Endodermal cell (in vitro differentiated cells): ENCODE measurements at places on chromosomes 5 and 9.

DNA sequence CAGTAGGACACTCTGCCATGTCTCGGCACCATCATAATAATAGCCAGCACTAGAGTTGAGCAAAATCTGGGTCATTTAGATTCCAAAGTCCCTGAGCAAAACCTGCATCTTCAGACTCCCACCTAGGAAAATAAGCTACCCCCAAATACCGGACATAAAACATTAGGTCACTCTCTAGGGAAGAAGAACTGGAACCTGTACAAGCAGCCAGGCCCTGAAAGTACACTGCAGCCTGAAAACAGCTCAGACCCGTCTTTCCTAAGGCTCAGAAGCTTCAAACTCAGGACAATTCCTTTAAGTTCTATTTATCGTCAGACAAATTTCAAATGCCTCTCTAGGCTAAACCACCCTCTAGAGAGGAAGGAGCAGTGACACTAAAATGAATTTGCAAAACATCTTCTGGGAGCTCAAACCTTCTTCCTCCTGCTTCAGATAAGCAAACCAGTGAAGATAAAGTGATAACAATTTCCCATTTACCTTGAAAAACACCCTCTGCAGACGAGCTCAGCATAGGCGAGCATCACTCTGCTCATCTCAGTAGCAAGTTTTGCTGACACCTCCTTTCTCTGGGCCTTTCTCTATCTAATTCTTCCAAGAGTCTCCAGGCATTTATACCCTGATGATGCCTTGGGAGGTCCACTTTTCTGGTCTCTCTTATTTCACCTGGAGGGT lies 34.0 kb downstream of the ADAM19 start:
- DNase-seq, result no peak

DNA sequence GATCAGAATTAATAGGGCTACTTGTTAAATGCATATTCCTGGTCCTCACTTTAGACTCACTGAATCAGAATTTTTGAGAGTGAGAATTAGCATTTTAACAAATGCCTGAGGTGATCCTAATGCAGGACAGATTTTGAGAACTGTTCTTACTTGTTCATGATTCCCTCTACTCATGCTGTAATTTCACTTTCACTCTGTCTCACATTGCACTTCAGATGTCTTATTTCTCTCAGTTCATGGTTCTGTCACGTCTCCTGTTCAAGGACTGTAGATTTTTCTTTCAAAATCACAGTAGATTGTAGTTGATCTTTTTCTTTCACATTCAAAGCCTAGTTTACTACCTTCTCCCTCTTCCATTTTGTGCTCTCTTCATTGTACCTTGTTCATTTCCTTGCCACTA lies 54.3 kb downstream of the ADGRV1 start:
- DNase-seq, result no peak

DNA sequence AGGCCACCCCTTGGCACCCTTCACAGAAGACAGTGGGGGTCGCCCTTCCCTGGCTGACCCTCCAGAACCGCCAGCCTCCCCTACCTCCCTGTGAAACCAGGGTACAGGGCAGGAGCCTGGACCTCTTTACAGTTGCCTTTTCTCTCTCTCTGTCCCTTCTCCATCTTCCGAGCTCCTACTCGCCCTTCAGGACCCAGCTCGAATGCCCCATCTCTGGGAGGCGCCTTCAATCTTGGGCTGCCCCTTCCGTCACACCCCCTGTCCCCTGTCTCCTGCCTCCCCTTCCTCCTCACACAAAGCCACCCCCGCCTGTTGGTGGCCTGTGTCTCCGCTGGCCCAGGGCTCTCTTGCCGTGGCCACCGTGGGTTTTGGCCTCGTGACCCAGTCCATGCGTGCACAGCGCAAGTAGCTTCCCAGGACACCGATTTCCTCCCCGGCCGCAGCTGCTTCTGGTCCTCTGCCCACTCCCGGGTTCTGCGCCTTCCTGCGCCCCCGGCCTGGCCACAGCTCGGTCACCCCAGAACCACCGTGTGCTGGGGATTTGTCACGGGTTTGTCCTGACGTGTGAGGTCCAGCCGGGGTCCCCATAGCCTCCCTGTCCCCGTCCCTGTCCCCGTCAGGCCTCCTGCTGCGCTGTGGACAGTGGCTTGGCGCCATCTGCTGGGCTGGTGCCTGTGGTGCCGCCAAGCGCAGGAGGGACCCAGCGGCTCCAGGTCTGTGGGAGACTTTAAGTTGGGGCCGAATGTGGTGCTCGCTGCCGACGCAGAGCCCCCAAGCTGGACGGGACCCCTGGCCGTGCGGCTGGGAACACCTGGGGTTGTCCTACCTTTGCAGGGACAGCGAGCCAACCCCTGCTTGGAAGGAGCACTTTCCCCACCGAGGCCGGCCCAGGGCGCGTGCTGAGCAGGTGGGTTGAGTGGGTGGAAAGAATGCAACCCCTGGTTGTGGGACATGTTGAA lies 4.0 kb upstream of the TMEM250 start:
- DNase-seq, result peak; percentile 92

GRCh38 chr9:136521537-136521936 lies 24.3 kb downstream of the NOTCH1 start:
- DNase-seq, result no peak

DNA sequence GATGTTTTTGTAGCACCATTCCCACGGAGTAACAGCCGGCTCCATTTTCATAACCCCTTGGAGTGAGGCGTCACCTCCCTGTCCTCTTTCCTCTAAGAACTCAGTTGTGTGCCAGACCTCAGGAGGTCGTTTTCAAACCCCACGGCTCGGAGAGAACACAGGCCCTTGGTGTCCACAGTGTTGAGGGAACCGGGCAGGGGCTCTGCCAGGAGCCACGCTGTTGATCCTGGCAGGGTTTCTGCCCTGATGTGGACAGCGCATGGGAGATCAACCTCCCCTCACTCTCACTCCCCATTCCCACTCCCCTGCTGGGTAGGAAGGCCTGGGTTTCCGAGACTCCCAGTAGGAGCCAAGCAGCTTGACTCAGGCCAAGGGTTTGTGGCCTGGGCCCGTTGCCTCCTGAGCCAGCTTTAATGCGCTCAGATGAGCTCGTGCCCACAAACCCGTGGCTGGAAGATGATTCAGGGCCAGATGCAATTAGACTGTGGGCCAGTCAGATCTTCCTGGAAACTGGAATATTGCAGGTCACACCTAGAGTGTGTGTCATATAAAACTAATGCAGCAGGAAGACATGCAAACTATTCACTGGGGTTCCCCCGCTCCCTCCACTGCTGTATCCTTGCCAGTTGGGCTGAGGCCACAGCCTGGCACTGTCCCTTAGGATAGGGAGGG lies 133.4 kb downstream of the SLC12A2 start:
- DNase-seq, result no peak

DNA sequence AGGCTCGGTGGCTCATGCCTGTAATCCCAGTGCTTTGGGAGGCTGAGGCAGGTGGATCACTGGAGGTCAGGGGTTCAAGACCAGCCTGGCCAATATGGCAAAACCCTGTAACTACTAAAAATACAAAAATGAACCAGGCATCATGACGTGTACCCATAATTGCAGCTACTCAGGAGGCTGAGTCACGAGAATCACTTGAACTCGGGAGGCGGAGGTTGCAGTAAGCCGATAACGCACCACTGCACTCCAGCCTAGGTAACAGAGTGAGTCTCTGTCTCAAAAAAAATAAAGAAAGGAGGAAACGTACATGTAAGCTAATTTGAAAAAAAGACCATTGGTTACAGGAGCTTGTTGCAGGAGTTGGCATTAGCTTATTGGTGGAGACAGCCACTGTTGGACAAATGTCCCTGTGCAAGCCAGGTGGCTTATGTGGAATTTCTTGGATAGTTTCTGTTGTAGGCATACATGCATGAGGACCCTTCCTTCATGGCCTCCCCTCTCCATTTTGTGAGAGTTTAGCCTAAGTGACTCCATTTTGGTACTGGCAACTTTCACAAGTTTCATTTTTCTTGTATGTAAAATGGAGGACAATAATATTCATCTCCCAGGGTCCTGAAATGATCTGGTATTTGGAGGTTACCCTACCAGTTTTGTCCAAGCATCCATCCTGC lies 16.8 kb upstream of the RAB14 start:
- no peak for DNase-seq

- no peak for DNase-seq
Measured at GRCh38 chr9:104970271-104970987, 42.5 kb upstream of the ABCA1 start.
